Epithelial cell of proximal tubule (primary cell): ENCODE measurements at places on chromosomes 7 and 10. TPM values are rescaled to one million over a fixed set of nuclear protein-coding genes. Genes with fewer than 3 reads are reported as not detected.

DRGX gene
- total RNA-seq, result not detected in 2 replicates

LLCFC1 gene
- total RNA-seq, result not detected in 2 replicates

PPP1R9A gene
- total RNA-seq, result 11.7 and 14.1 TPM in 2 replicates

BICC1 gene
- total RNA-seq, result 103 and 150 TPM in 2 replicates

TEX47 gene
- not detected in 2 replicates for total RNA-seq

SPDYE2 gene
- not detected in 2 replicates for total RNA-seq

DNAJB6 gene
- 108 and 147 TPM in 2 replicates for total RNA-seq

HBP1 gene
- total RNA-seq, result 29.5 and 34.4 TPM in 2 replicates

KIAA1549 gene
- total RNA-seq, result 1.8 and 4.3 TPM in 2 replicates

DKK1 gene
- 3.2 and 39.9 TPM in 2 replicates for total RNA-seq

RNF148 gene
- total RNA-seq, result 0.14 and 2.2 TPM in 2 replicates

SLC26A5 gene
- total RNA-seq, result not detected in 2 replicates

LIPN gene
- total RNA-seq, result not detected in 2 replicates

OR2A1 gene
- total RNA-seq, result 0.17 TPM in 1 of 2 replicates, not detected in the other

MYL10 gene
- not detected in 2 replicates for total RNA-seq

STYXL1 gene
- 78.0 and 83.6 TPM in 2 replicates for total RNA-seq

OR13A1 gene
- total RNA-seq, result not detected in 2 replicates

FOXP2 gene
- 0.06 and 0.22 TPM in 2 replicates for total RNA-seq

WNT16 gene
- 0.22 TPM in 1 of 2 replicates, not detected in the other for total RNA-seq

OR6B1 gene
- not detected in 2 replicates for total RNA-seq

MINDY4 gene
- 3.8 and 5.2 TPM in 2 replicates for total RNA-seq

SEMA4G gene
- total RNA-seq, result 1.2 and 7.9 TPM in 2 replicates

TAS2R4 gene
- total RNA-seq, result 0.14 and 0.23 TPM in 2 replicates

SFTPA1 gene
- total RNA-seq, result not detected in 2 replicates

VPS37D gene
- 4.1 and 12.2 TPM in 2 replicates for total RNA-seq

KCNH2 gene
- total RNA-seq, result 1.9 TPM in 2 replicates

CYP3A4 gene
- total RNA-seq, result not detected in 2 replicates

KCNMA1 gene
- 12.5 and 19.5 TPM in 2 replicates for total RNA-seq

VWA2 gene
- total RNA-seq, result 0.43 and 1.2 TPM in 2 replicates

DMBT1 gene
- total RNA-seq, result not detected in 2 replicates

CDK14 gene
- 5.3 and 6.4 TPM in 2 replicates for total RNA-seq

ZNF804B gene
- not detected in 2 replicates for total RNA-seq

INHBA gene
- 5.9 and 8.9 TPM in 2 replicates for total RNA-seq

CC2D2B gene
- total RNA-seq, result 0.52 TPM in 1 of 2 replicates, not detected in the other

CALML3 gene
- total RNA-seq, result not detected in 2 replicates

SPDYE6 gene
- total RNA-seq, result not detected in 2 replicates

PSD gene
- total RNA-seq, result 0.43 and 0.52 TPM in 2 replicates

VSTM2A gene
- total RNA-seq, result not detected in 2 replicates

KCND2 gene
- 0.07 and 0.12 TPM in 2 replicates for total RNA-seq

PON3 gene
- total RNA-seq, result not detected in 2 replicates

IFIT2 gene
- 1.7 and 2.2 TPM in 2 replicates for total RNA-seq
